ENCODE measurements at places on chromosomes 1 and 21.

DNA sequence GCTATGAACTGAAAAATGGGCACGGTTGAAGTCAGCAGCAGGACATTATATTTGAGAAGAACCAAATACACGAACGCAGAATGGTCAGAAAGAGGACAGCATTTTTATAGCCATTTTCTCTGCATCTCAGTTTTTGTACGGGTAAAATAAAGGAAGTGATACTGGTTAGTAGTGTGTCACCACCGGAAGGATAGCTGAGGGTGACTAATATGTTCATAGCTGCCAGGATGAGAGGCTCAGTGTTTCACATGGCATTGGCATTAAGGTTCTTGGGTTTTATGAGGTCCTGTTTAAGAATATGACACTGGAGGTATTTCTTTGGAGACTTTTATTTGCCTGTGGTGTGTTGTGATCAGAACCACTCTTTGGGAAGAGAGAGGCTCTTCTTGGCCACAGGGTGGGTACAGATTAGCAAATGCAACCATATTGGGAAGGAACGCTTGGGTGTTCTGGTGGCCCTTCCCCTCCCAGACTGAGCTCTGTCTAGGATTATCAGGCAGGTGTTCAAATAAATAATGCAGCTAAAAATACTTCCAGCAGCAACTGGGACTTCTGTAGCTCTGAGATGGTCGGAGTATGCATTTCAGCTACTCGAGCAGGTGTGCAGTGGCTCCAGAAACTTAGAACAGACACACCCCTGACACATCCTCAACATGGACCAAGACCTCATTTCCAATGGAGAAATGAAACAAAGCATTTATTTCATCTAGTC, 158.2 kb downstream of the PBX1 start:
- no peak for DNase-seq

DNA sequence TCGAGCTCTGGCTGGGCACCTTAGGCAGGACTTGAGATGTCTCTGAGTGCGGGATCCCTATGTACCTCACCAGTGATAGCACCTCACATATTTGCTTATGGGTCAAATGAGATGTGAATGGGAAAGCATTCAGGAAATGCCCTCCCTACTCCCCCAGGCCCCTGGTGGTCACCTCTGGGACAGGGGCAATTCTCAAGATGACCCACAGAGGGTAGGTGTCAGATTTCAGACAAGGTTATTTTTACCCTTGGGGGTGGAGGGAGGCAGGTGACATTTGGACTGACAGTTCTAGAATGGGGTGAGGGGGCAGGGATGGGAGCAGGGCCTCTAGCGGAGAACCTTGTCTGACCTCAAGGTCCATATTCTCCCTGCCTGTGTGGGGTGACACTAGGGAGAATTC, 27.1 kb downstream of the ACOT11 start:
- DNase-seq: no peak

- DNase-seq: peak; percentile 84
Measured at GRCh38 chr1:65001231-65001792, 35.0 kb upstream of the JAK1 start.

DNA sequence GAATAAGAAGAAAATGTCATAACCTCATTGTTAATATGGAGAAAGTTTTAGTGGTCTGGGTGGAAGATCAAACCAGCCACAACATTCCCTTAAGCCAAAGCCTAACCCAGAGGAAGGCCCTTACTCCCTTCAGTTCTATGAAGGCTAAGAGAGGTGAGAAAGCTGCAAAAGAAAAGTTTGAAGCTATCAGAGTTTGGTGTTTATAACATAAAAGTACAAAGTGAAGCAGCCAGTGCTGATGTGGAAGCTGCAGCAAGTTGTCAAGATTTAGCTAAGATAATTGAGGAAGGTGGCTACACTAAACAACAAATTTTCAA, 67.6 kb upstream of the BCL9 start:
- no peak for DNase-seq

GRCh38 chr1:152870831-152871730, 7.0 kb upstream of the SMCP start:
- DNase-seq: no peak

DNA sequence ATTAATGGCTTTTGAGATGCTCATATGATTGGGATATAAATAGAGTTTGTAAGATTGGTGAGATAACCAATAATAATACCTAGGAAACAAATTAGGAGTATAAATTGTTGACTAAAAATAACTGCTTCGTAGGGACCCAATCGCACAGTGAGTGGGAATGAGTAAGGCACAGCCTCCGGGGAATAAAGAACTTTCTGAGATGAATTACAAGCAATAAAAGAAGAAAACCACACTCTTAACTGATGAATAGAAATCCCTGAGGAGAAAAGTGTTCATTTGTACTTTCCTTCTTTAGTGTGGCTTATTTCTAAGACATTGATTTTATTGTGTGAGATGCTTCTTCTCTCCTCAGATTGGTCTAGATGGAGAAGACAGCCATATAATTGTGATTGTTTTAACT, 443.4 kb upstream of the PRMT6 start:
- DNase-seq: no peak

DNA sequence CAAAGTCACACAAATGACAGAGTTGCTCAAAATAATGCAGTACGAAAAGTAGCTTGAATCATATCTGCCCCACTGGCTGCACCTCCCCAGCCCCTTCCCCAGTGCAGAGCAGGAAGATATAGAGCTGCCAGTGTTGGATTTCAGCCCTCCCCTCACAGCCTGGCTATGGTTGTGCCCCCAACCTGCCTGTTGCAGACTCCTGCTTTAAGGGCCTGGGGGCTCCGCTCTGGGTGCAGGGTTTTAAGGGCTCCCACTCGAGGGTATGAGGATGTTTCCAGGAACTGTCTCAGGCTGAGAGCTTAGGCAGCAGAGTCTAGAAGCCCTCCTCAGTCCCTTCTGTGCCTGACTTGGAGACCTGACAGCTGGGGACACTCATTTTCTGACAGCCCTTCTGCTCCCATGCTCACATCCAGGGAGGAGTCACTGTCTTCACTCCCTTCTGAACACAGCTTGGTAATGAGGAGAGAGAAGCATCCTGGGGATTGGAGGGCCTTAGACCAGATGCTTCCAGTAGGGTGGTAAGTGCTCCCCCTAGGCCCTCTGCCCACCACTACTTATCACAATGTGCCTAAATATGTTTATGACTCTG, 4.6 kb downstream of the S100A9 start:
- no peak for DNase-seq

- DNase-seq: peak; percentile 49
Measured at GRCh38 chr1:209576392-209577197, 6.9 kb upstream of the CAMK1G start.

DNA sequence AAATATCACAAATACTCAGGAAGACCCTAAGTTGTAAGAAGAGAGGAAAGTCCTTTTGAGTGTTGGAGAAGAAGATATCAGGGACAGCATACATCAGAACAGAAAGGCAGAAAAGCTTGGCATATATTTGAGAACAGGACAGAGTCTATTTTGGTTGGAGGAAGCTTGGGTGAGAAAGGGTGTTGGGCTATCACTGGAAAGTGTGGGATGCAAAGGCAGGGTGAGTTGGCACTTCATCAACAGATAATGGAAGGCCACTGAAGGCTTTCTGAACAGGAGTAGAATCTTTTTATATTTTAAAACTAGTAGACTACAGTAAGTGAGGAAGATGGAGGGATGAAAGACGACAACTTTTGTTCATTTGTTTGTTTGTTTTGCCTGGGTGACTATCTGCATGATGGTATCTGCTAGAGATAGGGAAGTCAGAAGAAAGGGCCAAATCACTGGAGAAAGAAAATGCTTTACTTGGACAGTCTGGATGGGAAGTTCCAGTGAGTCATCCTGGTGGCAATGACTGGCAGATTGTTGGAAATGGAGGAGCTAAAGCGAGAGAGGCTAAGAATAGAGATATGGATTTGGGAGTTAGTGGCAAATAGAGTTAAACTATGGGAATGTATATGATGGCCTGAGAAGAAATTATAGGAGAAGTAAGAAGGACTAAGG, 33.7 kb upstream of the KCNA2 start:
- DNase-seq: no peak

Data from CD8-positive, alpha-beta T cell (primary cell).